ENCODE measurements at places on chromosomes 2 and 18.

- DNase-seq: no peak
Measured at GRCh38 chr18:74012954-74013630, 134.5 kb downstream of the FBXO15 start.

DNA sequence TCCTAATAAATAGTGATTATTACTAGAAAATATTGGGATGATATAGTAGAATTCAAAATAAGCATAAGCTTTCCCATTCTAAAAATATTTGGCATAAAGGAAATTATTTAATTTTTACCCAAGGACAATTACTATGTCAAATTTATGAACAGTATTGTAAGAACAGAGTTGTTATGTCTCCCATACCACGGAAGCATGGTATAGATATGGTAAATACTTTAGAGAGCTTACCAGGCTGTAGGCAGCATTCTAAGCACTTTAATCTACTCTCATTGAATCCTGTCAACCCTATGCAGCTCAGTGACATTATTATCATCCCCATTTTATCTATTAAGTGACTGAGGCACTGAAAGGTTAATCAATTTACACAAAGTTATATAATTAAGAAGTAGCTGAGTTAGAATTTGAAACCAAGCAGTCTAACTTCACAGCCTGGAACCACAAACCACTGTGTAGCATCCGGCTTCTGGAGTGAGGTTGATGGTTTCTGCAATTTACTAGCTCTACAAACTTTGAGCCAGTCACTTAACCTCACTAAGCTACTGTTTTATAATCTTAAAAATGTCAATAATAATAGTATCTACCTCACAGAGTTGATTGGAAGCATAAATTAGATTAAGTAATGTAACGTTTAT is 323.7 kb downstream of the ARHGAP15 start:
- DNase-seq: no peak

DNA sequence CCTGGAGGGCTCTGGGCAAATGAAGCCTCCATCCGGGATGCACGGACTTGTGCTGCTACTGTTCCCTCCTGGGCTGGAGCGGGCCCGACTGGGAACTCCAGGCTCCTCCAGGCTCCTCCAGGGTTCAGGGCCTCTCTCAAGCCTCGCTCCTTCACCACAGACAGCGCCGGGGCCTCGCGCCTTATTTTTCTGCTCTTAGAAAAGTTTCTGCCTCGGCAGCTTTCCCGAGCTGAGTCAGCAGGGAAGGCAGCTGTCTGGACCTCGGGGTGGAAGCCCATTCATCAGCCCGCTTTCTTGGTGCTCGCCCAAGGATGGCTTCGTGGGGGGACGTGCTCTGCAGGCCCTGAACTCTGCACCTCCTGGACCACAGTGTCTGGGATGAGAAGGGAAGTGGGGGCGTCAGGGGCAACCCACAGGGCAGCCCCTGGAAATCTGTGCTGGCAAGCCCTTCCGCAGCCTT is 12.9 kb upstream of the TEX51 start:
- no peak for DNase-seq

GRCh38 chr2:84888401-84889276 is 7.8 kb upstream of the TRABD2A start:
- no peak for DNase-seq

DNA sequence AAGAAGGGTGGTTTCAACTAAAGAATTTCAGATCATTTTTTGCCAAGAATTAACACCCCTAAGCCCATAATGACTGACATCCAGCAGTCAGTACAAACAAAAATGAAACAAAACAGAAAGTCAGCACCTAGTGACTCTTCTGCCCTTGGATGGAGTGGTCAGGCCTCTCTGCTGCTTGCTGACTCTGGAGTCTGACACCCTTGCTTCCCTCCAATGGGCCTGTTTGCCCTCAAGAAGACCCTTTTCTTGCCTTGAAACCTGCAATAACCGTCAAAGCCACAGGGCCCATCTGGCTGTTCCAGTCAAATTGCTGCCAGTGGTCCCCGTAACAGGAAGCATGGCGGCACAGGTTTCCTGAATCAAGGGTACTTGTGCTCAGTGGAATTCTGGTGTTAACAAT is 27.2 kb upstream of the CYTIP start:
- no peak for DNase-seq

DNA sequence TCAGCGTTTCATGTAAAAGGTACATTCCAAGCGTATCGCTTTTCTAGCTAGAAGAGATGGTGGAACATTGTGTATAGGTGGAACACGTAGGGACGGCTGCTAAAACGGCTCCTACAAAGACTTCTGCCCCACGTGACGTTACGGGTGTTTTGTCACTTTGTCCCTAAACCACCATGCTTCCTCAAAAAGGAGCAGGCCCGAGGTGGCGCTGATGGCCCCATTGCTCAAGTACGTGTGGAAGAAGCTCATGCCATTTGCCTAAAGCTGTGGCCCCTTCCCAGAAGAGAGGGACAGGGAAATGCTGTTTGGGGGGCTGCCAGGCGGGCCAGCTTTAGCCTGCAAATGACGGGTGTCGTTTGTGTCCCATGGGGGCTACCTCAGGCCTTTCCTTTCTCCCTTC is 72.7 kb downstream of the TMEM247 start:
- DNase-seq: no peak

DNA sequence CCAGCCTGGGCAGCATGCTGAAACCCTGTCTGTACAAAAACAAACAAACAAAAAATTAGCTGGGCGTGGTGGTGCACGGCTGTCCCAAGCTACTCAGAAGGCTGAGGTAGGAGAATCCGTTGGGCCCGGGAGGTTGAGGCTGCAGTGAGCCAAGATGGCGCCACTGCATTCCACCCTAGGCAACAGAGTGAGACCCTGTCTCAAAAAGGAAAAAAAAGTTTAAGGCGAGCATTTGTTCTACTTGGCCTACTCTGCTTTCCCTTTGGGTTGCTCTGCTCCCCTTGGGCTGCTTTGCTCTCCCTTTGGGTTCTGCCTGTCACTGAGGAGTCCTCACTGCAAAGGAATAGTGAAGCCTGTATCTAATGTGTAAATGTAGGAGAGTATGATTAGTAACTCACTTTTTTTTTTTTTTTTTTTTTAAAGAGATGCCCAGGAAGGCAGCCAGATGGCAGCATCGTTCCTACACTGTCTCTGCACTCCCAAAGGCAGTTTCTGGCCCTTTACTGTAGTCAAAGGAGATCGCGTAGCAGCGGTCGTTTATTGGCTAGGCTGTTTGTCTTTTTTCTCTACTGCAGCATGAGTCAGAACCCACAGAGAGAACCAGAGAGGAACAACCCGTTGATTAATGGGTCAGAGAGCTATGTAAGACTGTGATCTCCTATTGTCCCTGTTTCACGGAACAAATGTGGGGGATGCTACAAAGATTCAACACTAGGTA is 118.3 kb upstream of the CWC22 start:
- DNase-seq: peak; percentile 85

GRCh38 chr18:61941948-61942471 is 49.2 kb upstream of the RNF152 start:
- no peak for DNase-seq
